ENCODE measurements at places on chromosomes 6 and 20.

- DNase-seq: no peak
Measured at GRCh38 chr6:71452697-71453370, 164.2 kb downstream of the OGFRL1 start.

DNA sequence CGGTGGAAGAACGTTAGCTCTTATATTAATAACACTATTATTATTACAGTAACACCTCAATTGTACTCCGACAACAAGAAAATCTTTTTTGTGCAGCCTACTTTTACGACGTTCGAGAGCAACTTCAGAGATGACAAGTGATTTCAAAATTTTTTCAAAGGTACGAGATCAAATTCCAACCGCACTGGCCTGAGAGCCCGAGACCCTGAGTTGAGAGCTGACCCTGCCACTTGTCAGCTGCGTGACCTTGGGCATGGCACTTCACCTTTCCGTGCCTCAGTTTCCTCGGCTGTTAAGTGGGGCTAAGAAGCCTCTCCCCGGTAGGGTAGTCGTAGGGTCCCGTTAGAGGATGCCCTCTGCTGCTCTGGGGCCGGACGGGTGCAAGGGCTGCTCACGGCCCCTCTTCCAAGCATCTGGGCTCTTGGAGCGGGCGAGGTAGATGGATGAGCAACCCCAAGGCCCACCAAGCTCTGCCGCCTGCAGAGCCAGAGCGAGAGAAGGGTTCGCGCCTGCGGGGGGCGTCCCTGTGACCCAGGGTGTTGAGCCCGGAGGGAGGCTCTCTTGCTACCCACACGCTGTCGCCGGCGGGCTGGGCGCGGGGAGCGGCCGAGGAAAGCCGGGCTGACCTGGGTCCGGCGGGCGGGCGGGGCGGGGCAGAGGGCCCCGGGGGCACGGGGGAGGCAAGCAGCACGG lies 510 bp downstream of the NDRG3 start:
- DNase-seq: no peak

DNA sequence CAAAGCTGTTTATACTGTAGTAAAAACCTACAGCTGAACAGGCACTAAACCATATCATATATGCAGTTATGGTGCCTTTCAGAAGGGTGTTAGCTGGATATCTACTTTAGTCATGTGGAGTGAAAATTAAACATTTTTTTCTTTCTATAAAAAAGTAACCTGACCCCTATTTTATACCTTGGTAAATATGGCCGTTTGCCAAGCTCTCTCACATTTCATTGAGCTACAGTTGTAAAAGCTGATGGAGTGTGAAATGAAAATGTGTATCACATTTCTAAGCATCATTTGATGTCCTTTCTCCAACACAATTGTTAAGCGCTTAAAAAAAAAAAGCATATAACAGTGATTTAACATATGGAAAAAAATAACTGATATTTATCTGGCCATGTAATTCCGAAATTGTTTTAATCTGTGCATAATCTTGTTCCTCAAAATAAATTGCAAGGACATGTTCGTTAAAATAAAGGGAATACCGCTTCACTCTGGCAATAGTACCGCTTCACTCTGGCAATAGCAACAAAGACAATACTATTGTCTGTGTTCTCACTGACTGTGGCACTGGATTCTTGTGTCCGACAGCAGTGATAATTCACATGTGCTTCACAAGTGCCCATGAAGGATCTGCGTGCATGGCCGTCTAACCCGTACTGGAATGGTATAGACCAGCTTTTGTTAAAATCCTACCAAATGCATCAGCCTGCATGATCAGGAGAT lies 391.8 kb upstream of the SOX4 start:
- DNase-seq: no peak

DNA sequence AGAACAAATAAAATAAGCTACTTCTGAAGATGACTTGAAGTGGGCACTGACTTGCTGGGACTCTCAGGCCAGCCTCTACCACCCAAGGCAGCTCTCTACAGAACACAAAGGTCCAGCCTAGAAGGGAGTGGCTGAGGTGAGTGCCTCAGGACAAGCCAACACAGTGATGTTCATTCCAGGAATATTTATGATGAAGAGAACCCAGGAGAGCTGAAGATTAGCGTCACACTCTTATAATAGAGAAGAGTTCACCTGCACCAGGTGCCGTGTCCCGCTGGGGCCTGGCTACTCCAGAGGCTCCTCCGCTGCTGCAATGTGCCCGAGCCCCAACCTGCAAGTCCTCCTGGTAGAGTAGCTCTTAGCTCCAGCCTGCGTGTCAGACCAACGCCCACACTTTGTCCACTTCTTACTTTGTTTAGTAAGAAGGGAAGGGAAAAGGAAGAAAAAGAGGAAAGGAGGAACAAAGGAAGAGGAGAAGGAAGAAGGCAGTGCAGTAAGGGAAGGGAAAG lies 182.4 kb upstream of the QKI start:
- no peak for DNase-seq

GRCh38 chr6:145318952-145319351 lies 416.4 kb downstream of the EPM2A start:
- no peak for DNase-seq

DNA sequence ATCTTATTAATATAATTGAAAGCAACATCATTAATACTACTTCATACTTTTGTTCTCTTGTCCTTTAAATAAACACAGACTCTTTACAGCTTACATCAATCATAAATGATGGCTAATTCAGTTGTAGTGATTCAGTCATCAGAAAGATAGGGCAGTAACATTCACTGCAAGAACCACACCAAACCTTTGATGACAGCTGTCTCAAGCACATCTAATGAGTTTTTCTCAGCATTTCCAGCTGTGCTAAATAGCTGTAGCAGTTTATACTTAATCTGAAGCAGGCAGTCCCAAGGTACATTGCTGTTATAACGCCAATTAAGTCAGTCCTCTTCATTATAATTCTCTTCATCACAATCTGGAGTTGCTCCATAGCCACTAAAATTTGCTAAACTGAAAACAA lies 45.7 kb downstream of the PREP start:
- no peak for DNase-seq

GRCh38 chr20:40323361-40323794 lies 365.7 kb downstream of the MAFB start:
- DNase-seq: no peak

DNA sequence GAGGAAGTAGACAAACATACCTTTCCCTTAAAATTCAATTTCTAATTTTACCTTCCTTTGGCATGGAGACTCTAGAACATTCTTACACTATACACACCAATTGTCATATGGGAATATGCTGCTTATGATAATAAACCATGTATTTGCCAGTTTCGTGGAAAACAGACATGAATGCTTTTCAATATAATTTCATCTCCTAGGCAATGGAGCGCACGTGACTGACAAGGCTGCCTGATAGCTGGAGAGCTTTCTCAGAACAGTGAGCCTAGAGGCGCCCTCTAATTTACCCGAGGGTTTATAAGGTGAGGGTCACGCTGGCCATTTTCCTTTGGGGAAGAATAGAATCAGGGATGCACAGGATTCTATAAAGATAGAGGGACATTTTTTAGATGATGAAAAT lies 56.5 kb downstream of the PRR18 start:
- no peak for DNase-seq

DNA sequence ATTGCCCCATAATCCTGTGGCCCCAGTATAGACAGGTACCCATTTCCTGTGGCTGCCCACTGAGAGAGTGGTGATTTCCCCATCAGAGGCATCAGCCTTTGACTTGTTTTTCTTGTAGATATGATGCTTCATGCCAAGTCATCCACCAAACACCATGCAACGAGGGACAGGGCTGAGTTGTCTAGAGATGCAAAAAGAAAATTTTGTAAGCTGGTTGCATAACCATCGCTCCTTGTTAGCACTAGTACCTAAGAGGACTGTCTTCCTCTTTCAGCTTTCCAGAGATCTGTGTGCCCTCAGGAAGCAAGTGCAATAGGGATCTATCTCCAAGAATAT lies 166.8 kb downstream of the BCAS1 start:
- no peak for DNase-seq

- no peak for DNase-seq
Measured at GRCh38 chr6:53651205-53651763, 14.3 kb downstream of the KLHL31 start.

- no peak for DNase-seq
Measured at GRCh38 chr6:30102414-30102969, 10.4 kb downstream of the TRIM31 start.

DNA sequence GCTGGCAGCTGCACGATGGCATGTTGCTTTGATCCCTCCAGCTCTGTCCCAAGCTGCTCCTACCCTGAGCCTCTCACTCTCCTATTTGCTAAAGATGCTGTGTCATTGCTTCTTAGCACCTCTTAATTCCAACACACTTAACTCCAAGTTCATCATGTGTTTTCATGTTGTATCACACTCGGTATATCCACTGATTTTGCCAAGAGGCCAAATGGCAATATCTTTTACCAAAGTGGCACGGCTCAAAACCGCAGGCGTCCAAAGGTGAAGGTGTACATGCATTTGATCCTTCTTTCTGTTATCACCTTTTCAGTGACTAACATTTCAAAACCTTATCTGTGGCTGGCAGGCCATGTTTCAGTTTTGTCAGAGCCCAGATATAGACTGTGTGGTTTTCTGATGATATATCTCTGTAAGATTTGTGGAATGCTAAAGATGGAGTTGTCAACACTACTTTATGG lies 217.0 kb downstream of the TBX18 start:
- DNase-seq: no peak

DNA sequence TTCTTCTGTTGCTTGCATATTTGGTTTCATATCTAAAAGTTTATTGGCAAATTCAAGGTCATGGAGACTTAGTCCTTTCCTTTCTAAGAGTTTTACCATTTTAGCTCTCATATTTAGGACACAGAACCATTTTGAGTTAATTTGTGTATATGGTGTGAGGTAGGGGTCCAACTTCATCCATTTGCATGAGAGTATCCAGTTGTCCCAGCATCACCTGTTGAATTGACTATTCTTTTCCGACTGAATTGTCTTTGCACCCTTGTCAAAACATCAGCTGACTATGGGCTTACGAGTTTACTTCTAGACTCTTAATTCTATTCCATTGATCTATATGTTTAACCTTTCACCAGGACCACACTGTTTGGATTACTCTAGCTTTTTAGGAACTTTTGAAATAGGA lies 157.5 kb downstream of the RALGAPA2 start:
- DNase-seq: no peak

DNA sequence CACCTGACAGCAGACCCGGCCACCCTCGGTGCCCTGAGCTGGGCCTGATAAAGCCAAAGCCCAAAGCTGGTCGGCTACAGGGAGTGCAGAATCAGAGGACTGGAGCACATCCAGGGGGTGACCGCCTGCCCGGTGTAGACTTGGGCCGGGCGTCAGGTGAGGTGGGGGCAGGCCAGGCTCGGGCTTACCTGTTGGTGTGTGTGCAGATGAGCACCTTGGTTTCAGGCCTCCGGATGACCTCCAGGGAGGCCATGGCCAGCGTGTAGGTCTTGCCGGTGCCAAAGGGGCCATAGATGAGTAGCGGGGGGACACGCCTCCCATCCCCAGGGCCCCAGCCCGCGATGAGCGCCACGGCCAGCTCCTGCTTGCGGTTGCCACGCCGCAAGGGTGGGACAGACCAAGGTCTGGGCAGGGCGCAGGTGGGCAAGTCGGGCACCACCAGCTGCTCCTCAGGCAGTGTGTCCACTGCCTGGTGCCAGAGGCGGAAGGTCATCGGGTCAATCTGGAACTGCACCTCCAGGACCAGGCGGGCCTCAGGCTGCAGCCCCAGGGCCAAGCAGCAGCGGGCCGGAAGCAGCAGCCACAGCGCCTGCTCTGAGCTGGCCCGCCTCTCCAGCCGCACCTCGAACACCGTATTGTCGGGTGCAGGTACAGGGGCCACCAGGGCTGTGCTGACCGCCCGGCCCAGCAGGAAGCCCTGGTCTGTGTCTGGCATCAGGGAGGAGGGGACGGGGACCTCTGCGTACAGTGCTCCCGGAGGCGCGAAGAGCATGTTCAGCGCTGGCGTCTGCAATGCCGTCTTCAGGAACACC lies 5.7 kb downstream of the HELZ2 start:
- no peak for DNase-seq

DNA sequence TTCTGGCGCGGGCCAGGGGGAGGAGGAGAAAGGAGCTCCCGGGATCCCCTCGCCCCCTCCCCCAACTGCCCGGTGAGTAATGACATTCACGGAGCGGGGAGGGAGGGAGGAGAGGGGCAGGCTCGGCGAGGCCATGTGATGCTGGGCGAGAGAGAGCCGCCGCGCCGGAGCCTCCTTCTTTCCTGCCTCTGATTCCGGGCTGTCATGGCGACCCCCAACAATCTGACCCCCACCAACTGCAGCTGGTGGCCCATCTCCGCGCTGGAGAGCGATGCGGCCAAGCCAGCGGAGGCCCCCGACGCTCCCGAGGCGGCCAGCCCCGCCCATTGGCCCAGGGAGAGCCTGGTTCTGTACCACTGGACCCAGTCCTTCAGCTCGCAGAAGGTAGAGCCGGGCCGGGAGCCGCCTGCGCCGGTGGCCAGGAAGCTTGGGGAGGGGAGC lies at the start of gene GDAP1L1:
TSS of gene GDAP1L1 (plus strand) at position 178 of the 441 bp plus-strand sequence. CDS start at position 205, 27 bp downstream.
- DNase-seq: no peak

- no peak for DNase-seq
Measured at GRCh38 chr6:27133281-27134227, 113.9 kb upstream of the PRSS16 start.

GRCh38 chr6:48714699-48715098 lies 603.7 kb upstream of the PTCHD4 start:
- no peak for DNase-seq

All from stimulated activated CD8-positive, alpha-beta memory T cell treated with anti-CD3 and anti-CD28 coated beads, Interleukin-4, amount 100 ng/mL, for 1 hour (primary cell).